ENCODE measurements at places on chromosomes 11 and 22. TPM values are rescaled to one million over a fixed set of nuclear protein-coding genes. Genes with fewer than 3 reads are reported as not detected.

Gene OR10D3
- total RNA-seq, result under 0.01 TPM

Gene EIF1AD
- total RNA-seq, result 33.5 TPM

Gene GPHA2
- total RNA-seq, result not detected

Gene CEP164
- total RNA-seq, result 33.5 TPM

Gene EMID1
- total RNA-seq, result not detected
